ENCODE measurements at places on chromosomes 16 and 17.

DNA sequence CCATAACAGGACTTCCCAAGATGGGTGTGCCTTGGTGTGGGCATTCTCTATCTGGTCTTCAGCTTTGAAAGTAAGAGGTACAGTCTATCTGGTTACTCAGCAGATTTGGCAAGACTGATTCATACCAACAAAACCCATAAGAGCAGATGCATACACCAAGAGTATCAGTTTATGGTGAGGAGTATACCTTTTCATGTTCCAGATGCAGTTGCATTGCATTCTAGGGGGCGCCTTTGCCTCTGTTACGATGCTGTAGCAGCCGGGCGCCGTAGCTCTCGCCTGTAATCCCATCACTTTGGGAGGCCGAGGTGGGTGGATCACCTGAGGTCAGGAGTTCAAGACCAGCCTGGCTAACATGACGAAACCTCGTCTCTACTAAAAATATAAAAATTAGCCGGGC, 31.1 kb upstream of the CARMIL2 start:
- H3K27me3 ChIP-seq: no peaks in the 10 kb centered on the region
- DNase-seq: peak; percentile 13
- H3K4me3 ChIP-seq: no peak overlapping the region
- peaks cover 65% of the 10 kb centered on the region for H3K36me3 ChIP-seq
- H3K4me1 ChIP-seq: no peaks in the 10 kb centered on the region

DNA sequence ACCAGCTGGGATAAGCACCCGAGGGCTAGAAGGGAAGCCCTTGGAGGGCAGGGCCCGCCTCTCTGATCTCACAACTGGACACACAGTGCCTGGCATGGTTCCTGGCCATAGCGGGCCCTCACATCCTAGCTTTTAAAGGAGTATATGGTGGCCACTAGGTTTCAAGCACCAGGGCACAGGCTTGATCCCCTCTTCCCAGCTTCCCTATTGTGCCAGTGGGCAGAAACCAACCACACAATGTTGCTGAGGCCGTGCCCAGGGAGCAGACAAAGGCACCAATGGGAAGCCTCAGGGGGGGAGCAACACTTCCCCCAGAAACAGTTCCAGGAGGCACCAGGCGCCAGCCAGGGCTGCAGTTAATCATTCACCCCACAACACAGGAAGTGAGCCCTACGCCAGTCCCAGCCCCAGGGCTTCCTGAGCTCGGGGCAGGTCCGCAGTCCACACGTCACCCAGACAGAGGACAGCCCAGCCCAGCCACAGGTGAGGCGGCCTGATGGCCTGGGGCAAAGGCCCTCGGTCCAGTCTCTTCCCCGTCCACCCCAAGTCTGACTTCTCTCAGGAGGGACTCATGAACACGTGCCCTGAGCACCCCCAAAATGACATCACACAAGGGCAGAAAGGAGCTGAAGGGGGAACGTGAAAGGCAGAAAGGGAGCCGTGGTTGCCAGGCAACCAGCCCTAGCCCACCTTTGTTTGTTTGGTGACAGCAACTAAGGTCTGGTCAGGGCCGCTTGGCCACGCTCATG, 12.8 kb downstream of the SMIM5 start:
- no peak overlapping the region for H3K27ac ChIP-seq
- no peak overlapping the region for H3K4me3 ChIP-seq
- no peaks in the 10 kb centered on the region for H3K27me3 ChIP-seq
- H3K4me1 ChIP-seq: peaks cover 8% of the 10 kb centered on the region

DNA sequence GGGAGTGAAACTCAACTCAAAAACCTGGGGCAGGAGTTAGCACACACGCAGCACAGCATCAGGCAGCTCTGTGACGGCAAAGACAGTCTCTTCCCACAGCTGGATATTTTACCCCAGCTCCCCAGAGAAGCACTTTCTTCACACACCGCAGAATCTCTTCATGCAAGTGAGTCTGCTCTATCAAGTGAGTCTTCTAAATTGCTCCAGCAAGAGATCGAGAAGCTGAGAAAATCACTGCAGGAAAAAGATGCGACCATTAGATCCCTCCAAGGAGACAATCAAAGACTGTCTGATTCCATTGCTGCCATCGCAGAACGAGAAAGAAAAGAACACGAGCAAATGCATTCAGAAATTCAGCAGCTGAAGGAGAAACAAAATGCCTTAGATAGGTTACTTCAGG, 16.9 kb upstream of the LCMT1 start:
- H3K4me1 ChIP-seq: peaks cover 20% of the 10 kb centered on the region
- no peak overlapping the region for H3K27ac ChIP-seq
- H3K27me3 ChIP-seq: no peaks in the 10 kb centered on the region
- no peak for DNase-seq
- no peak overlapping the region for H3K4me3 ChIP-seq

DNA sequence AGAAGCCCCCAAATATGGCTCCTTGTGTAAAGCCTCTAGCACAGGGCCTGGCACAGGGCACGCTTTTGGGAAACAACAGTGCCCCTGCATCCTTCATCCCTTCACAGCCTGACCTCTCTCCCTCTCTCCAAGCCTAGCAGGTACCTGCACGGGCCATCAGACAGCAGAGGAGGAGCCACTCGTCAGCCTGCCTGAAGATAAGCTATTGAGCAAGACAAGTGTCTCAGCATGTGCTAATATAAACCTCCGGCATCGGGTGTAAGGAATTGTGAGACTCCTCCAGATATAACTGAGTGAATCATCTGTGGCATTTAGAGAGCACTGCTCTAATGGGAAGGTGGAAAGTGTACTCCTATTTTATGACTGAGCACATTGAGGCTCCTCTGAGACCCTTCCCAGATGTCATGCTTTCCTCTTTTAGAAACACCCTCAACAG, 38.3 kb downstream of the TBX4 start:
- H3K27ac ChIP-seq: no peak overlapping the region
- H3K4me1 ChIP-seq: no peaks in the 10 kb centered on the region
- peaks cover 7% of the 10 kb centered on the region for H3K27me3 ChIP-seq
- no peaks in the 10 kb centered on the region for H3K36me3 ChIP-seq

GRCh38 chr17:65190467-65191097, 53.4 kb downstream of the RGS9 start:
- no peak overlapping the region for H3K4me3 ChIP-seq
- H3K4me1 ChIP-seq: no peaks in the 10 kb centered on the region
- no peaks in the 10 kb centered on the region for H3K36me3 ChIP-seq
- H3K27ac ChIP-seq: no peak overlapping the region
- no peak for DNase-seq
- no peaks in the 10 kb centered on the region for H3K27me3 ChIP-seq

- H3K4me1 ChIP-seq: peaks cover 52% of the 10 kb centered on the region
- peak; percentile 83 for DNase-seq
- no peaks in the 10 kb centered on the region for H3K36me3 ChIP-seq
- H3K4me3 ChIP-seq: peak overlapping the region; percentile 37
These were observed 27.2 kb upstream of the SKAP1 start for GRCh38 chr17:48457080-48457836.

DNA sequence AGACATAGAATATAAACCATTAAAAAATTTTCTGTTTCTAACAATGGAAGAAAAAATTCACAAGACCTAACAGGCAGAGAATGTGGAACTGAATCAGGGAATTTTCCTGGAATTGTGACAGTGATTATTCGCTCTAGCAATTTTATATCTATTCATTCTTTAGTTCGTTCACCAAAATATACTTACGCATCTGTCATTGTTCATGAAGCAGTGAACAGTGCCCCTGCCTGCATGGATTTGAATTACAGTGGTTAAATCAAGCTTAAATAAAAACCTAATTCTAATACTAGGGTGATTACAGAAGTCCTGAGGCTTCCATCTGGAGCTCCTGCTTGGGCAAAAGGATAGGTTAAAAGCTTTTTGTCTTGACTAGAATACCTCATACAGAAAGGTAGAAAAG, 48.6 kb downstream of the ABCA8 start:
- H3K4me1 ChIP-seq: no peaks in the 10 kb centered on the region
- no peak overlapping the region for H3K27ac ChIP-seq
- no peaks in the 10 kb centered on the region for H3K27me3 ChIP-seq
- no peak for DNase-seq
- no peaks in the 10 kb centered on the region for H3K36me3 ChIP-seq

DNA sequence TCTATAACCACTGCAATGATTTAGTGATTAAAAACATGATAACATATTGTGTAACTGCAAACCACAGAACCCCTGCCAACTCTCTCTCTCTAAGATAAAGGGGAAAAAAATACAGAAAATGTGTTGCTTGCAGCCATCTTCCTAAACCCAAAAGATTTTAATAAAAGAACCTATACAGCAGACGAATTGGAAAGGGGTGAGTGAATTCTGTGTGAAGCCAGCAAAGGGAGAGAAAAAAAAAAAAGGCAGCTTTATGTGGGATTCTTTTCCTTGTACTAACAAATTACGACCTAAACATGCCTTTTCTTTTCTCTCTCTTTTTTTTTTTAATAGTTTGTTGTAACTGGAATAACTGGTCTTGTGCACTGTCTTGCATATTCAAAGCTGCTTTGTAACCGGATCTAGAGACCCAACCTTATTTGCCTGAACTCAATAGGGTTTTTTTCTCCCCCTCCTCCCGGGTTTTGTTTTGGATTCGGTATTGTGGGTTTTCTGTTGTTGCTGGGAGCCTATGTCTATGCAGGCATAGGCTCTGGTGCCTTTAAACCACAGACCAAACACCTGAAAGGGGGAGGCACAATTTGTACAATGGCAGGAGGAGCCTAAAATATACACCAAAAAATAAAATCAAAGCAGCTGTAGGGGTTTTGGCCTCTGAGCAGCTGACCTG, 7.0 kb upstream of the ZFHX3 start:
- peaks cover 8% of the 10 kb centered on the region for H3K4me1 ChIP-seq
- H3K27me3 ChIP-seq: peaks cover 57% of the 10 kb centered on the region
- no peak for DNase-seq
- no peak overlapping the region for H3K4me3 ChIP-seq

DNA sequence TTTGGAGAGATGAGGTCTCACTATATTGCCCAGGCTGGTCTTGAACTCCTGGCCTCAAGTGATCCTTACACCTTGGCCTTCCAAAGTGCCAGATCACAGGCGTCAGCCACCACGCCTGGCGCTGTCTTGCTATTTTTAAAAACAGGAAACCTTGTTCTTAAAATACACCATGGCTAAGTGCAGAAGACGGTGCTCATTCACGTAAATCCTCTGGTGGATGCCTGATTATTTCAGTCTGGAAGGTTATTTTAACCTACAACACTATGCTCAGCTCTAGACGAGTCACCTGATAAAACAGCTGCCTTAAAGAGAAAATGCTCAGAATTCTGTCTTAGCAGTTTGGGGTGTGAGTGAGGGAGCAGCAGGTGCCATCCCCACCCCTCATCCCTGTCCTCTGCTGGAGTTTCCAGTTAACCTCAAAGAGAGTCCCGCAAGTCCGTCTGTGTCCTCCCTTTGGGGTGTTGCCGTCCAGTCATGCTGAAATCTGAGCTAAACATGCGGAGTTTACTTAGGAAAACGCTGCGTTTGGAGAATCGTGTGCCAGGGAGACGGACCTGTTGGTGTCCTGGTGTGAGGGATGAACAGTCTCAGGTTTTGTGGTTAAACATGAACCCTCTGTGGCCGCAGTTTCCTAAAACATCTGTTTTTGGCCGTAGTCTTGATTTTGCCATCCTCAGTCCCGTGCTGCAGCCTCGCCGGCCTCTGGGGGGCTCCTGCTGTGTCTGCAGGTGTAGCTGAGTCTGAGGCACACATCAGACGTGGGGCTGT, 17.1 kb downstream of the SPG7 start:
- no peaks in the 10 kb centered on the region for H3K27me3 ChIP-seq
- no peak overlapping the region for H3K27ac ChIP-seq
- no peak overlapping the region for H3K4me3 ChIP-seq
- peaks cover 76% of the 10 kb centered on the region for H3K36me3 ChIP-seq
- DNase-seq: no peak
- no peaks in the 10 kb centered on the region for H3K4me1 ChIP-seq

GRCh38 chr17:19341211-19341631, 21.3 kb downstream of the B9D1 start:
- H3K4me3 ChIP-seq: no peak overlapping the region
- no peak overlapping the region for H3K27ac ChIP-seq
- H3K27me3 ChIP-seq: peaks cover 5% of the 10 kb centered on the region
- H3K36me3 ChIP-seq: no peaks in the 10 kb centered on the region
- no peak for DNase-seq
- H3K4me1 ChIP-seq: no peaks in the 10 kb centered on the region

DNA sequence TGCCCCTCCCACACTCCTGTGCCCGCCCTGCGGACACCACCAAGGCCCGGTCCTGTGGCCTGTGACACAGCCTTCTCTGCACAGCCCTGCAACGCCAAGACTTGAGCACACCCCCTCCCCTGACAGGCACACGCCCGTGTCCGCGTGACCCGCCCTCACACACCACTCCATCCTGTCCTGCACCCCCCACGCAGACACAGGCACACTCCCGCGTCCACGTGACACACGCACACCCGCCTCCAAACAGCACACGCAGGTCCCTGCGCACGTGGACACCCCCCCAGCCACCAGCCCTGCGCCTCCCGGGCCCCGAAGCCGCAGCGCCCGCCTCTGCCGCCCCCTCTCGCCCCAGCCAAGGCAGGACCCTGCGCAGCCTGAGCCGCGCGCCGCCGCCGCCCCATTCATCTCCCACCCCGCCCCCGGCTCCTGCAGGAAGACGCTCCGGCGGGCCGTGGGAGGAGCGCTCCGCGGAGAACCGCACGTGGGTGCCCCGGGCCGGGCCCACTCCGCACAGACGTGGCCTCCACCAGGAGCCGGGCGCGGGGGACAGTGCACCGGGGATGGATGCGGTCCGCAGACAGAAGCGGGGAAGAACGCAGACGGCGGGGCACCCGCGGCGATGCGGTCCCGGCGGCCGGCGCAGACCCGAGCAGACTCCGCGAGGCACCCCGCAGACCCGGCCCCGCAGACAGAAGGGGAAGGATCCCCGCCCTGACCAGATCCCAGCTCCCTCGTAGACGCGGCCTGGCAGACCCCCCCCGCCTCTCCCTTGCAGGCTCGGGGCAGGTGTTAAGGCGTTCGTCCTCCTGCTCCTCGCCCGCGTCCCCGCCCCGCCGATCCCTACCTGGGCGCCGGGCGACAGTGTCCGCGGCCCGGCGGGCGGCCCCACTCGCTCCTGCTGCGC, 506 bp downstream of the CAMKK1 start:
- peak overlapping the region; percentile 53 for H3K4me3 ChIP-seq
- H3K27ac ChIP-seq: no peak overlapping the region
- H3K4me1 ChIP-seq: peaks cover 42% of the 10 kb centered on the region
- H3K36me3 ChIP-seq: no peaks in the 10 kb centered on the region
- DNase-seq: peak; percentile 91

- H3K27ac ChIP-seq: no peak overlapping the region
- H3K27me3 ChIP-seq: no peaks in the 10 kb centered on the region
- DNase-seq: no peak
These were observed 44.3 kb downstream of the RGS9 start for GRCh38 chr17:65181237-65182061.

- no peak for DNase-seq
- no peaks in the 10 kb centered on the region for H3K27me3 ChIP-seq
- no peaks in the 10 kb centered on the region for H3K36me3 ChIP-seq
These were observed 23.7 kb upstream of the SOX9 start for GRCh38 chr17:72097144-72097543.

Measured in CD4-positive, alpha-beta T cell (primary cell).